ENCODE measurements at places on chromosomes 13 and 19.

GRCh38 chr13:78806457-78806856, 147.5 kb upstream of the OBI1 start:
- no peak for DNase-seq

DNA sequence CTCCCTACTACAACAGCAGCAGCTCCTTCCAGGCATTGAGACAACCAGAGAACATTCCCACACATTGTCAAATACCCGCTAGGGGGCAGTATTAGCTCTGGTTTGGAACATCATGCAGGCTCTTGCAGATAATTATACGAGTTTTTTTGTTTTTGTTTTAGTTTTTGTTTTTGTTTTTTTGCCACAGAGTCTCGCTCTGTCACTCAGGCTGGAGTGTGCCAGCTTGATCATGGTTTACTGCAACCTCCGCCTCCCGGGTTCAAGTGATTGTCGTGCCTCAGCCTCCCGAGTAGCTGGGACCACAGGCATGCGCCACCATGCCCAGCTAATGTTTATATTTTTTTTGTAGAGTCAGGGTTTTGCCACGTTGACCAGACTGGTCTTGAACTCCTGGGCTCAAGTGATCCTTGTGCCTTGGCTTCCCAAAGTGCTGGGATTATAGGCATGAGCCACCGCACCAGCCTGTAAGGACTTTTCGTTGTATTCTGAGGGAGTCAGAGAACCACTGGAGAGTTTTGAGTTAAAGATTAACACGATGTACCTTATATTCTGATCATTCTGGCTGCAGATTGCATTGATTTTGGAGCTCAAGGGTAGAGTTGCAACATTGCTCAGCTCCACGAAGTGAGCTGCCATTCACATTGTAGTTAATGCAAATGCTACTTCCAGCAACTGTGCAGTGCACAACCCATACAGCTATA, 41.7 kb upstream of the CEACAM20 start:
- no peak for DNase-seq

DNA sequence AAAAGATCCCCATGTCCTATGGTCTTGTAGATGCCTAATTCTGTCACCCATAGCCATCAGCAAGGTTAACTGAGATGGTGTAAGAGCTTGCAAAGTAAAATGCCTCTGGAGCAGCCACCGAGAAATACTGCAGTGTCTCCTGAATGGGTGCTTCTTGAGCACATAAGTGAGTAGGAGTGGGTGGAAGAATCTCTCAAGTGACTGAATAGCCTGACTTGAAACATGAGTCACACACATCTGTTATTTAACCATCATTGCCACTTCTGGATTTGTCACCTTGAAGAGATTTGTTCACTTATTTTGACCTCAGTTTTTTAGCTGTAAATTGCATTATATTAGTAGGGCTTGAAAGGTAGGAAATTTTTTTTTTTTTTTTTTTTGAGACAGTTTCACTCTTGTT, 2.3 kb downstream of the ZNF714 start:
- DNase-seq, result no peak

GRCh38 chr19:33811736-33812387, 15.2 kb downstream of the KCTD15 start:
- DNase-seq, result no peak

- DNase-seq, result no peak
Observed at GRCh38 chr13:25887962-25888655, 163.7 kb downstream of the SHISA2 start.

- DNase-seq, result no peak
Observed at GRCh38 chr19:45218911-45219743, 26.1 kb downstream of the EXOC3L2 start.

DNA sequence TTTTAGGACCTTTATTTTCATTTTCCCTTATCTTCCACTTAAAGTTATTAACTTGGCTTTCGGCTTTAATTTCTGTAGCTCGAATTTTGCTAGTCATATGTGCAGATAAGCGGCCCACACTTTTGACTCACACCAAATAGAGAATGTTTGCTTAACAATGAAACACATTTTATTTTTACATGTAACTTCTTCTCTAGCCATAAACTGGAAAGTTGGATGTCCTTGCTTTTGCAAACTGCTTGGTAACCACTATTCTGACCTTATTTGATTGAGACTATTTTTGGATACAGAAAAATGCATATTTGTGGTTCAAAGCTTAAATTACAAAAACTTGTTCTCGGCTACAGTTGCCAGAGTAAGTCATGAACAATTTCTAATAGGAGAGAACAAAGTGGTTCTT, 600.0 kb downstream of the KCTD12 start:
- DNase-seq, result no peak

DNA sequence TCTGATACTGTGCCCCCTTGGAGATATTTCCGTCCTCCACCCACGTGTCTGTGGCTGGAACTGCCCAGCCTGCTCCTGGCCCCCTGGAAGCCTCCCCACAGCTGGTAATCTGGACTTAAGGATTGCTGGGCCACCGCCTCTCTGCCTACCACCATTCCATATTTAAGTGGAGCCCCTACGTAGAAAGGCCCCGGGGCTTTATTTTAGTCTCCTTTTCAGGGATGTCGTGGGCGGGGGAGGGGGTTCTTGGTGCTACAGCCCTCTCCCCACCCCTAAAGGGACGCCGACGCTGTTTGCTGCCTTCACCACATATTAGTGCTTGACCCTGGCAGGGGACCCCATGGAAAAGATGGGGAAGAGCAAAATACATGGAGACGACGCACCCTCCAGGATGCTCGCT, 2.7 kb upstream of the NOP53 start:
- no peak for DNase-seq

- DNase-seq, result no peak
Observed at GRCh38 chr19:40995355-40995754, 4.3 kb downstream of the CYP2B6 start.

DNA sequence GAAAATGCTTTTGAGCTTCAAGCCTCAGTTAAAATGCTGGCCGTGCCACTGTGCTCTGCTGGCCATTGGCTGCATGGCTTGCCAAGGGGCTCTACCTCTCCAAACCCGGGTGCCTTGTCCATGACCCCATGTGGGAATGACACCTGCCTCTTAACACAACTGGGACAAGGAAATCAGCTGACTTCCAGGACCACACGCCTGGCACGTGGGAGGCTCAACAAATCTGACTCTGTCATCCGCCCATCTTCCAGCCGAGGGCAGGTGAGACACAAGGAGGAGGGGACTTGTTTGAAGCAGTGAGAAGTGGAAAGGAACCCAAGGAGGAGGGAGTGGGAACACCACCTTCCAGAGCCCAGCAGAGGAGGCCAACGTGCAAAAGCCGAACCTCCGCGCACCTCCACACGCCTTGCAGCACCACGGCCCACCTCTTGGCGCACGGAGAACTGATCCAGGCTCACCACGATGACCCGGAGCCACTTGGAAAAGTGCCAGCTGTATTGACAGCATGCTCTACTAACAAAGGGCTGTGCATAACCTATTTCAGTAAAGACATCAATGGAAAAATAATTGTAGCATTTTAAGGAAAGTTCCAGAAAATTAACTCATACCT, 38.3 kb downstream of the COL4A1 start:
- no peak for DNase-seq

- DNase-seq, result no peak
Observed at GRCh38 chr19:15781661-15782060, 5.8 kb upstream of the OR10H5 start.

- DNase-seq, result no peak
Observed at GRCh38 chr19:6723108-6723618, 2.7 kb upstream of the C3 start.

DNA sequence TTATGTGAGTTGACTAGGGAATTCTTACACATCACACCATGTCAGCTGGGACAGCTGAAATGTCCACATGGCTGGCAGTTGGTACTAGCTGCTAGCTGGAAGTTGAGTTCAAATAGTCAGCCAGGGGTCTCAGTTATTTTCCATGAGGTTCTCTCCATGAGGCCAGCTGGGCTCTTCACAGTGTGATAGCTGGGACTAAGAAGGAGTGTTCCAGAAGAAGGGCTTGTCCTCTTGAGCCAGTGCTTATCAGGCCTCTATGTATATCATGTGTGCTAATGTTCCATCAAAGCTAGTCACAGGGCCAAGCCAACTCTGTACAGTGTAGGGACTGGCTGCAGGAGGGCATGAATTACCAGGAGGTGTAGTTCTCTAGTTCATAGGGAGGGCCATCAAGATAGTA, 11.8 kb downstream of the USPL1 start:
- no peak for DNase-seq

DNA sequence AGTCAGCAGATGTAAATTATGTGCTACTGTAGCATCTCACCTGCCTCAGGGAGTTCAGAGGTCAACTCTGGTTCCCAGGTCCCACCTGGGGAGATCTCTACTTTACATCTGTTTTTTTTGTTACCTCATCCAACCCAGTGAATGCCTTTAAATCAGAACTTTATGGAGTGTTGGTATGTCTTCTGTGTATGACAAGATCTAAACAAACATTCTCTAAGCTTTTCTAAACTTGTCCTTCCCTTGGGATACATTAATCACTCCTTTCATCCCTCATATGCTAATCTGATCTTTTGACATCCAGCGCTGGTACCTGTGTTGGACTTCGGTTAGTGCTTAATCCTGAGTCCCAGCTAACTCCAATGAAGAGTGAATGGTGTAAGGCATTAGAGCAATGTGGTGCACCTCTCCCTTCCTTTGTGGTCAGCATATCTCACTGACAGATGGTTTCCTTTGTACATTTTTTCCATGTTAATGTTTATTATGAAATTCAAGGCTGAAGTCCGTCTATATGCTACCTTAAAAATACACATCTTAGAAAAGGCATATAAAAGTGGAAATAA, 213.4 kb downstream of the ABCC4 start:
- no peak for DNase-seq

DNA sequence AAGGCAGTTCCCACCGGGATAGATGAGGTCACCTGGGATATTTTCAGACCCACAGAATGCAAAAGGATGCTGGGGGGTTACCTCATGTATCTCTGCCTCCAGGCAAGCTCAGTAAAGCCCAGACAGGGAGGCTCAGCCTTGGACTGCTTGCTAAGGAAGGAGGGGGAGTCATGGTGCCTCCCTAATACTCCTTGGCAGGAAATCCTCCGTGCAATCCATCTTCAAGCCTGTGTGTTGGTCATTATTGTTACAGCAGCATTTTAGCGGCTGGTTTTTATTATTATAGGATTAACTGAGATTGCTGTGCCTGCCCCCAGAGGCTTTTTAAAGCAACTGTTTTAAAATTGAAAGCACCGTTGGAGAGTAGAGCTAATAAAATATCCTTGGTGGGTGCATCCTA, 188.5 kb upstream of the UBL3 start:
- DNase-seq, result no peak

- DNase-seq, result no peak
Observed at GRCh38 chr19:49689133-49690078, at the start of gene ADM5. Gene ADM5, plus strand, starts transcription at chr19:49689594. Its CDS starts 244 bp downstream, at chr19:49689838.

DNA sequence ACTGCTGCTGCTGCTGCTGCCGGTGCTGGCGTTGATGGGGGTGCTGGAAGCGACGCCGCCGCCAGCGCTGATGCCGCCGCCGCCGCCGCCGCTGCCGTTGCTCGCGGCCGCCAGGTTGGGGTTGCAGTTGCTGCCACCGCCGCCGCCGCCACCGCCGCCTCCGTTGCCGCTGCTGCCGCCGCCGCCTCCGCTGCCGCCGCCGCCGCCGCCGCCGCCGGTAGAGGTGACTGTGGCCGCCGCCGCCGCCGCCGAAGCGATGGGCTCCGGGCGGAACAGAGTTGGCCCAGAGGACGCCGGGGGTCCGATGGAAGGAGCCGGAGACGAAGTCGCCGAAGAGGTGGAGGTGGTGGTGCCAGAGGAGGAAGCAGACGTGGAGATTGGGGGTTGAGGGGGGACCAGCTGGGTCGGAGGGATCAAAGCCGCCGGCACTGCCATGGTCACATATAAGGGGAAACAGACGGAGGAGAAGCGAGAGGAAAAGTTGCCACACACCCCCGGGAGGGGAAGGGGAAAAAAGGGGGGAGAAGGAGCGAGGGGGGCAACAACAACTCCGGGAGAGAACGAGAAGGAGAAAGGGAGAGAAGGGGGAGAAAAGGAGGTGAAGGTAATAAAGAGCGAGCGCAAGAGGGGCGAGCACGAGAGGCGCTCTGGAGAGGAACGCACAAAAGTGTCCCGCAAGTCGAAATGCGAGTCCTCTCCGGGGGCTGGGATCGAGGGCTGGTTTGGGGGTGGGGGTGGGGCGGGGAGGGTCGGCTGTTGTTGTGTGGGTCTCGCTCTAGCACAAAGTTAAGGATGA, 471 bp downstream of the DACH1 start:
- DNase-seq, result no peak

DNA sequence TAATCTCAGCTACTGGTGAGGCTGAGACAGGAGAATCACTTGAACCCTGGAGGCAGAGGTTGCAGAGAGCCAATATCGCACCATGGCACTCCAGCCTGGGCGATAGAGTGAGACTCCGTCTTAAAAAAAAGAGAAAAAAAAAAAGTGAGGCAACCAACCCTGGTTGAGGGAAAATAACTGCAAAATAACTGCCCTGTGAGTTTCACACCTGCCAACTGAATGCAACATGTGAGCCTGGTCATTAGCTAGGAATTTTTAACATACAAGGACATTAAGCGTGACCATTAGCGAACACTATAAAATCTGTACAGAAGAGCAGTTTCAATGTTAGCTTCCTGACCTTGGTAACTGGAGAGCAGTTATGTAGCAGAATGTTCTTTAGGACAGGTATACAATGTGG, 2.4 kb upstream of the CCNP start:
- DNase-seq, result no peak

- DNase-seq, result no peak
Observed at GRCh38 chr13:21639561-21639960, 31.3 kb upstream of the FGF9 start.

DNA sequence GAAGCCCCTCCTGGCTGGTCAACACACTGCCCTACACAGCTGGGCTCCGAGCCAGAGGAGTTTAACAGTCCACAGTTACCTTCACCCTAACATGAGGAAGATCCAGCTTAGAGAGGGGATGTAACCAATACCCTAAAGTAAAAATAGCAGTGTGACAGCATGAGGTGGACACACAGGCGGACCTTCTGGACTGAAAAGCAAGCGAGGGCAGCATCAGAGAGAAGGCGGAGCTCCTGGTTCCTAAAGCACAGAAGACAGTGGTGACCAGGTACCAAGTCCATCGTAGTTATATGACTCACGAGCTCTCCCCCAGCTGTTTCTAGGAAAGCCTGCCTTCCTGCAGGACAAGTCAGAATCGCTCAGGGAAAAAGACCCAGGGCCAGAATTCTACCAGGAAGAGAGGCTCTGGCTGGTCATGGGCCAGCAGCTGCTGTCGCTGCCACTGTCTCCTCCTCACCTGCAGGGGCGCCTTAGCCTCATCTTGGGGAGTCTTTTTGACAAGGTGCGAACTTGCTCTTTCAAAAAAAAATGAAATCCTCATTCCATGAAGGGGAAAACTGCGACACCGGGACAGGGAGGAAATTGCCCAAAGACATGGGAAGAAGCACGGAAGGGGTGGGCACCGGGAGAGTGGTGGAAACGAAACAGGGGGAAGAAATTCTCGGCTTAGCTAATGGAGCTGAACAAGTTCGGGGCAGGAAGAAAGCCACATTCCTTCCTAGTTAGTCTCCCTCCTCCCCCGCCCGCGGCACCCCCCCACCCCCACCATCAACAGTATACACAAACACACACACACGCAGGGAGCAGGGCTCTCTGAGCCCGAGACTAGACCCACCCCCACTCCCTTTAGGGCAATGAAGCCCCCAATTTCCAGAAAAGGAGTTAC, 1.7 kb downstream of the ELL start:
- peak; percentile 25 for DNase-seq

GRCh38 chr19:14561249-14561648, 10.6 kb downstream of the NDUFB7 start:
- no peak for DNase-seq

- DNase-seq, result no peak
Observed at GRCh38 chr13:109684824-109685202, 101.6 kb downstream of the IRS2 start.

GRCh38 chr19:5338656-5339197, 1.9 kb downstream of the PTPRS start:
- DNase-seq, result no peak
